NCI-H526 treated with DMSO at 0.1 percent for 48 hours (cell line): ENCODE measurements at places on chromosomes 4 and X.

GRCh38 chrX:30787012-30787411 is 102.0 kb downstream of the TAB3 start:
- DNase-seq, result no peak

GRCh38 chrX:76279007-76279406 is 106.1 kb downstream of the PBDC1 start:
- peak; percentile 0 for DNase-seq

- DNase-seq, result no peak
These were observed 57.1 kb upstream of the NOCT start for GRCh38 chr4:138958519-138958918.

DNA sequence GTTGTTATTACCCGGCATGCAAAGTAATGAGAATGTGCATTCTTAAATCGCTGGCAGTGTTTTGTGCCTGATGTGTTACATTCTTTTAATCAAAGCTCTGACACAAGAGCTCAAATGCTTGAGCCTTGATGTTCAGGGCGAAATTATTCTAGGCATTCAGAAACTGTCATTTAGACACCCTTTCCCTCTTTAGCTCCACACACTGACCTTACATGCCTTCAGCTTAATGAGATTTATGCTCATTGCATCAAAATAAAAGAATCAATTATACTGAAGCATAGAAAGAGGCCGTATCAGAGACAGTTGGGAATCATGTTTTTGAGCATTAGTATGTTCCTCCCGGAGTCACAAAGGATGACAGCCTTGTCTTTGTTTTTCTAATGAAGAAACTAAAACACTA is 56.7 kb downstream of the FAM114A1 start:
- DNase-seq, result no peak

DNA sequence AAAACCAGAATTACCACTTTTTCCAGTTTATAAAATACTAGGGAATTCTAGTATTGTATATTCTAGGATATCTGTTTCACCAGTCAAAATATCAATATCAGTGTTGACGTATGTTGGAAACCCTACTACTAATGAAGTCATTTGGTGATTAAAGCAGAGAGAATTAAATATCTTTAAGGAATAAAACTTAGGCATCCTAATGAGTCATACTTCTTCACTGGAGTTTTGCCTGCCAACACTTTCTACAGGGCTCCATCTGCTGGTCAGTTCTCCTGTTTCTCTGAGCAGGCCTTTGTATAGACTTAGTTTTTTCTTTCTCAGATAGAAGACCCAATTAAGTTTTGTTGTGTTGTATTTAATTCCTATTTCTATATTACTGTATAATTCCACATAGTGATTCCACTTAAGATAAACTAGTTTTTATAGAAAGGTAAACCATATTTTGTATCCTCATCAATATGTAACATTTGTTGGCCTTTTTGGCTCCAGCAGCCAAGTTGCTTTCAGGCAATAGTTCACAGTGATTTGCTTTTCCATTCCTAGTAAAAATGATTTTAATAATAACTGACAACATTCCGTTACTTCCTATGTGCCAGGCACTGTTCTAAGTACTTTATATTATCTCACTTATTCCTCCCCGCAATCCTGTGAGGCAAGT is 3.5 kb downstream of the AP1AR start:
- DNase-seq, result peak; percentile 42
